ENCODE measurements at places on chromosomes 12 and 14. TPM values are rescaled to one million over a fixed set of nuclear protein-coding genes. Genes with fewer than 3 reads are reported as not detected.

The SMCO2 gene
- polyA plus RNA-seq: 0.37 TPM

DNA sequence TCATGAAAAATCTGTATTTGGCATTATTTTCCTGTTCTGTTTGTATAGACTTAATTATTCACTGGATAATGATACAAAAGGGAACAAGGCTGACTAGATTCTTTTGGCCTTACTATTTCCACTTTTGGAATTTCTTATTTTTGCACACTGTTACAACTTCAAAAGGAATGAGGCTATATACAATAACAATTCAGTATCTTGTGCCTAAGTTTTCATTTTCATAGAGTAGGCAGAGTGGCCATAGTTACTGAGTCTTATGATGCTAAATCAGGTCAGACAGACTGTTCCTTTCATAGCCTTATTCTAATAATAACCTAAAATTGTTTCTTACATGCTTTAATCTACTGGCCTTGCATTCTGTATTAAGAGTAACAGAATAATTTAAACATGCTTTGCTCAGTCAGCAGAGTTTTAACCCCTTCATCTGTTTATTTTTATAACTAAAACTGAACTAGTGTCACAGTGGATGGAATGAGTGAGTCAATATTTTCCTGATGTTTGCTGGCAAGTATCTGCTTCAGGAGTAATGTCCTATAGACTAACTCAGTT lies 10.5 kb downstream of the TTC8 start:
- DNase-seq: no peak

The FZD10 gene
- polyA plus RNA-seq: 3.1 TPM

DNA sequence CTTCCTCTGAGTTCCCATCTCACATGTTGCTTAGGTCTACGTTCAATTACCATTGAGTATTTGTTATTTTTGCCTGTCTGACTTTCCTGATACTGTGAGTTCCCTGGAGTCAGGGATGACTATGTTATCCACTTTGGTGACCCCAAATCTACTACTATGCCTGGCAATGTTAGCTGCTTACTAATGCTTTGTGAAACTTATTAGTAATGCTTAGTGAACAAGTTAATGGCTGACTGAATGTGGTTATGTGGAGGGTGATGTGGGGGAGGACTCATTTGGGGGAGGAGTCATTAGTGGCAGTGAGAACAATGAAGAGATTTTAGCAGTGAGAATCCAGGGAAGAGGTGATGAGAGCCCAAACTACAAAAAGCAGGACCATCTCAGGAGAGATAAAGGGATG lies 121.6 kb downstream of the KTN1 start:
- DNase-seq: no peak

DNA sequence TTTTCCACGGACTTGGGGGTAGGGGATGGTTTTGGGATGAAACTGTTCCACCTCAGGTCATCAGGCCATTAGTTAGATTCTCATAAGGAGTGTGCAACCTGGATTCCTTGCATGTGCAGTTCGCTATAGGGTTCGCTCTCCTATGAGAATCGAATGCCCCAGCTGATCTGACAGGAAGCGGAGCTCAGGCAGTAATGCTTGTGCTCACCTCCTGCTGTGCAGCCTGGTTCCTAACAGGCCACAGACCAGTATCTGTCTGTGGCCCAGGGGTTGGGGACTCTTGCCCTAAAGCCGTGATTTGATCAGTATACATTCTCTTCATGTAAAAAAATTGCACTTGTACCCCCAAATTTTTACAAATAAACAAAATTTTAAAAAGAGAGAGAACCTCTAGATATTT lies 219.4 kb upstream of the CPNE8 start:
- DNase-seq: no peak

The NKX2-8 gene
- polyA plus RNA-seq: not detected

The PTPN6 gene
- polyA plus RNA-seq: 10.3 TPM

The ERBB3 gene
- polyA plus RNA-seq: 59.6 TPM

DNA sequence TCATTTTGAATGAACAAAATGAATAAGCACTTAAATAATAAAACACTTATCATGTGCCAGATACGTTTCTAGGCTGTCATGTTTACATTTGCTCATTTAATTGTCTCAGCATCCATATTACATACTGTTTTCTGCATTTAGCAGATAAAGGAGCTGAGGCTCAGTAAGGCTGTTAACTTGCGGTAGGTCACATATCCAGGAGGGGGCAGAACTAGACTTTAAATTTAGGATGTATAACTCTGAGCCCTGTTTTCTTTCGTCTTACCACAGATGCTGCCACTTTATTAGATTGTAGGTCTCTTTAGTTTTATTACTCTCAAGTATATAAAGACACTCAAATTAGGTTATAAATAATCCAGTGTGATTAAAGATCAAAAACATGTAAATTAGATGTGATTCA lies 17.7 kb downstream of the IRAK4 start:
- peak; percentile 8 for DNase-seq

The BORCS5 gene
- polyA plus RNA-seq: 7.8 TPM

- no peak for DNase-seq
Observed at GRCh38 chr14:105476097-105476830, 1.6 kb downstream of the CRIP2 start.

- DNase-seq: peak; percentile 14
Observed at GRCh38 chr12:40152783-40153383, 47.0 kb upstream of the SLC2A13 start.

The CLEC6A gene
- 0.10 TPM for polyA plus RNA-seq

The CACNB3 gene
- 98.8 TPM for polyA plus RNA-seq

The DICER1 gene
- polyA plus RNA-seq: 39.7 TPM

GRCh38 chr12:88723219-88723618 lies 142.9 kb upstream of the KITLG start:
- no peak for DNase-seq

GRCh38 chr14:21940887-21941856 lies 267.6 kb upstream of the OR4E1 start:
- DNase-seq: no peak

The EPYC gene
- 0.14 TPM for polyA plus RNA-seq

DNA sequence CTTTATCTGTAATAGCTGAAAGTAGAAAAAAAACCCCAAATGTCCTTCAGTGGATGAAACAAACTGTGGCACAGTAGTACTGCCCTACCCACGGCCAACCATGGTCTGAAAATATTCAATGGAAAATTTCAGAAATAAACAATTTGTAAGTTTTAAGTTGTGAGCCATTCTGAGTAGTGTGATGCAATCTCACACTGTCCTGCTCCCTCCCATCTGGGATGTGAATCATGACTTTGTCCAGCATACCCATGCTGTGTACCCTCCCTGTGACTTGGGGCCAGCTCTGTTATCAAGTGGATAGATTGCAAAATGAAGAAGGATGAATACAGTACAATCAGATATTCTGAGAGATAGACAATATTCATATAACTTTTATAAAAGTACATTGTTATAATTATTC lies 106.2 kb downstream of the SMOC1 start:
- no peak for DNase-seq

DNA sequence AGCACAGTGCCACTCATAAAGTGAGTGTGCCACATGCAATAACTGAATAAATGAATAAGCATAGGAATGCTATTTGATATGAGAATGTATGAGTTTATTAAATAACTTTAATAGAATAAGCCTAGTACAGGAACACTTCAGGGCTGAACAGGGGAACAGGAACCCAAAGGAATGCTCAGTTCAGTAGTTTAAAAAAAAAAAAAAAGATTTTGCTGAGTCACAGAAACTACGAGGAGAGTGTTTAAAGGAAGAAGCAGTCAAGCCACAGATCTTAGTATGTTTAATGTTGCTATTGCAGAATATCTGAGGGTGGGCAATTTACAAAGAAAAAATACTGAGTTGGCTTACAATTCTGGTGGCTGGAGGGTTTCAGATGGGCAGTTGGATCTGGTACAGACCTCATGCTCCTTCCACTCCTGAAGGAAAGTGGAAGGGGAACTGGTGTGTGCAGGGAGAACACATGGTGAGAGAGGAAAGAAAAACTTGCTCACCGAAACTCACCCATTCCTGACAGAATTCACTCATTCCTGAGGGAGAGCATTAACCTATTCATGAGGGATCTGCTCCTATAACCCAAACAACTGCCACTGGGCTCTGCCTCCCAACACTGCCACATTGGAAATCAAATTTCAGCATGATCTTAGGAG lies 880.3 kb upstream of the MGAT4C start:
- no peak for DNase-seq

- no peak for DNase-seq
Observed at GRCh38 chr12:71576496-71576895, 87.2 kb downstream of the ZFC3H1 start.

GRCh38 chr12:97006585-97006984 lies 99.5 kb downstream of the NEDD1 start:
- DNase-seq: no peak

GRCh38 chr14:58272588-58273372 lies 25.6 kb upstream of the ARID4A start:
- DNase-seq: no peak

The CPNE6 gene
- not detected for polyA plus RNA-seq

- DNase-seq: no peak
Observed at GRCh38 chr14:100865682-100866591, 37.6 kb downstream of the RTL1 start.

- DNase-seq: no peak
Observed at GRCh38 chr12:89933911-89934310, 225.3 kb upstream of the ATP2B1 start.

The DLGAP5 gene
- 28.7 TPM for polyA plus RNA-seq

GRCh38 chr12:105935981-105936380 lies 202.8 kb downstream of the NUAK1 start:
- DNase-seq: no peak

DNA sequence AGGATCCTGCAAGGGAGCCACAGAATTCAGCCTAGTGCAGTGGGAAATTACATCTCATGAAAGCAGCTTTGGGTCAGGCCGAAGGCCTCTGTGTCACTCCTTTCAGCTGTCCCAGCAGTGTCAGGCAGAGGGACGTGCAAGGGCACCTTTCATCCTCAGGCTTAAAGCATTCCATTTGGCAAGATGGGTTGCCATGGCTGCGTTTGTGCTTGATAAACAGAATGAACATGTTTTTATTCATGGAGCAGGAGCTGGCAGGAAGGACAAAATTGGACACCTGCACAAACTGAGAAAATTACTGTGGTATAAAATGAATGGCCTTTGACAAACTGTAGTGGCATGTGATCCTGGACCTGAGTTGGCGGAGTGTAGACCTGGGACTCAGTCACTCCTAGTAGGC lies 29.4 kb downstream of the ACAD10 start:
- DNase-seq: no peak

GRCh38 chr12:132739600-132740312 lies 21.9 kb downstream of the ANKLE2 start:
- no peak for DNase-seq

The RTL1 gene
- polyA plus RNA-seq: 0.12 TPM

GRCh38 chr12:71878208-71878607 lies 38.6 kb downstream of the TBC1D15 start:
- DNase-seq: no peak

The LRRC23 gene
- polyA plus RNA-seq: 16.3 TPM

Data from left renal pelvis (tissue), 4 donors.